Activated T-cell treated with anti-CD3 and anti-CD28 coated beads, Interleukin-2, amount 50 U/mL, for 24 hours (primary cell): ENCODE measurements at places on chromosomes 3 and 15.
A peak's percentile ranks its signal among the peaks of the same experiment; 100 is the strongest.

- no peak for DNase-seq
These were observed 13.8 kb downstream of the FOXL2 start for GRCh38 chr3:138933068-138933668.

DNA sequence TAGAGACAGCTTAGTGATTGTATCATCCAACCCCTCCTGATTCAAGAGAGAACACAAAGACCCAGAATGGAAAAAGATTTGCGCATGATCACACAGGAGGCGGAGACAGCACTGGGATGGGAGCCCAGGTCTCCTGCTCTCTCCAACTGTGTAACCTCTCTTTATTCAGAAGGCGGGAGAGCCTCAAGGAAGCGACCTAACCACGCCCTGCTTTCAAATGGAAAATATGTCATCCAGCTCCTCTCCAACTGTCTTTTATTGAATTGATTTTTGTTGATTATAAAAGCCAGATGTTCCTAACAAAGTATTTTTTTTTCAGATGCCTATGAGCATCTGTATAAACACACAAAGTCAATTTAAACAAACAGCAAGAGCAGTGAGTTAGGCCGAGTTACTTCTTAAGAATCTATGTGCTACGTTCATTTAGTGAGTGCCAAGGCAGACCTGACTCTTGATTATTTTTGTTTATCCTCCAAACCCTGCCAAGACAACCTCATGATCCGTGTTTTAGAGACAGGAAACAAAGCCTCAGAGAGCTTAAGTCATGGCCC is 74.5 kb downstream of the BFSP2 start:
- no peak for DNase-seq

- peak; percentile 39 for DNase-seq
These were observed 214.7 kb downstream of the SHQ1 start for GRCh38 chr3:72633534-72633933.

DNA sequence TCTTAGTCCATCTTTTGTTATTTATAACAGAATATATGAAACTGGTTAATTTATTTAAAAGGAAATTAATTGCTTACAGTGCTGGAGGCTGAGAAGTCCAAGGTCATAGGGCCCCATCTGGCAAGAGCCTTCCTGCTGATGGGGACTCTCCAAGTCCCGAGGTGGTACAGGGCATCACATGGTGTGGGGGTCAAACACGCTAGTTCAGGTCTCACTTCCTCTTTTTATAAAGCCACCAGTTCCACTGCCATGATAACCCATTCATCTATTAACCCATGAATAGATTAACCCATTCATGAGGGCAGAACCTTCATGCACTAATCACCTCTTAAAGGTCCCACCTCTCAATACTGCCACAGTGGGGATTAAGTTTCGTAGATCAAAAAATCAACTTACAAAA is 659.3 kb downstream of the NAALADL2 start:
- no peak for DNase-seq

DNA sequence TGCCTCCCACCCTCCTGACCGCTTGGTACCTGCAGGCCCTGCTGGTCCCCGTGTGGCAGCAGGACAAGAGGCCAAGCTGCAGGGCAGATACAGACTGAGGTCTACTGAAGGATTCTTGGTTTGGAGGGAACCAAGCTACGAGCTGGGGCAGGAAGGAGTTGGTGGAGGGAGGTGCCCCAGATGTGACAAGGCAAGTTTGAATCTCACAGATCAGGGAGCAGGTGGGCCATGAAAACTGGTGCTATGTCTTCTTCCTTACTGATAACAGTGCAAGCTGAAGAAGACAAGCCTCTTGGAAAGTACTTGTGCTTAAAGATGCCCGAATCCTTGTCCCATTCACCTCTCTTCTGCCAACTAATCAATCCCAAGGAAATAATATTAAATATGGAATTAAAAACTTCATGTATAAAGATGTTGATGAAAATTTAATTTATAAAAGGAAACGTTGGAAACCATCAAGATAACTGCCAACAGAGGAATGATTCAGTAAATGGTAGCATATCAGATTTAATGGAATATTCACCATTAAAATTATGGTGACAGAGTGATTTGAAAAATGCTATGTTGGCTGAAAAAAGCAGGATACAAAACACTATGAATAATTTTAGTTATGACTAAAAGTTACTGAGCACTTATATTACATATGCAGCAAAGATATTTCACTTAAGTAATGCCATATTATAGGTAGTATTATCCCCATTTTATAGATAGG is 107.9 kb downstream of the MYLK start:
- DNase-seq = no peak

GRCh38 chr3:114874522-114874971 is 272.5 kb downstream of the ZBTB20 start:
- no peak for DNase-seq

GRCh38 chr15:48205981-48206380 is at the start of gene SLC12A1:
TSS of gene SLC12A1 (plus strand) at chr15:48206302. CDS start at chr15:48207720, 1,418 bp downstream.
- no peak for DNase-seq

GRCh38 chr15:29309139-29309538 is 39.5 kb upstream of the NSMCE3 start:
- no peak for DNase-seq

GRCh38 chr15:59492389-59493377 is 54.7 kb downstream of the FAM81A start:
- peak; percentile 68 for DNase-seq

DNA sequence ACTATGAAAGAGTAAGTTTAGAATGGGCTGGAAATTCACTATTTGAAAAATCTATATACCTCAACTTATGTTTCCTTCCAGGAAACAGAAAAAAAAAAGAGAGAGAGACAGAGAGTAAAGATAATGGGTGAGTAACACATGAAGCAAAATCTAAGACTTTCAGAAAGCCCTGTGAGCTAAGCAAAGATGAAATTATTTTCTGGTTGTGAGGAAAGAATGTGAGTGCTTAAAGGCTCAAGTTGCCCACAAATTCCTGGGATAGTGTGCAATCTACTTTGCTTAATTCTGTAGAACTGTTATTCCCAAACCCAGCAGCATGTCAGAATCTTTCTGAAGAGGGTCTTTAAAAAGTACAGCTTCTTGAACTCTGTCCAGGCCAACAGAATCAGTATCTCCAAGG is 337.7 kb upstream of the AGTR1 start:
- DNase-seq = no peak
